ENCODE measurements at places on chromosomes 4 and X.

DNA sequence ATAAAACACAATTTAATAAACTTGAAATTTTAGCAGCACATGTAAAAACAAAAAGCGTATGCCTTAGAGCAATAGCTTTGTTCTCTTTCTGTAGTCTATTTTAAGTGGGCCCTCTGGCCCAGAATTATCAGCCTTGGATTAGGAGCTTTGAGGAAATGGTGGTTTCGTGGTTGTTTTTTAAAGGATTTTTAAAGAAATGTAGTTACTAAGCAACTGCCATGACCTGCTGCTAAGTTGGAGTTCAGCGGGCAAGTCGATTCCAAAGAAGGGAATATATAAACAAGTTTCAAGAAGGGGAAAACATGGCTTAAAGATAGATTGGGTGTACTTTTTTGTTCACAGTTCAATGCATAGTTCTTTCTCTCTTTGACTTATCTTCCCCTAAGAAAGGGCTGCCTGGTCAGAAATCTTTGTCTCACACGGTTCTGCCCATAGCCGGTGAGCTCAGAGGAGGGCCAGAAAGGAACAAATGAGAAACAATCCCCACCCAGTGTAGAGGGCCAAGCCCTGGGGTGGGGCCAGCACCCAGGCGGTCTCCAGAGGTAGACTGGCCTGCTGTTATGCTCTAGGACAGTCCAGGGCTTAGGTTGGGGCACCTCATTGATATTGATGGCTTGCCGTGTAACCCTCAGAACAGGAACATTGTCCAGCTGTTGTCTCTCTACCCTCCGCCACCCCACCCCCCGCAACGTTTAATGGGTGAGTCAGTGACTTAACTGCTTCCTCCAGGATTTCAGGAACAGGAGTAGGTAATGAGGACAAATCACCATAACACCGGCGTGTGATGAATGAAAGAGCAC lies 32.5 kb downstream of the DLG3 start:
- no peak for DNase-seq

- no peak for DNase-seq
Measured at GRCh38 chr4:118270492-118270891, 82.3 kb downstream of the PRSS12 start.

- DNase-seq, result no peak
Measured at GRCh38 chr4:140238351-140239056, 84.5 kb upstream of the MAML3 start.

DNA sequence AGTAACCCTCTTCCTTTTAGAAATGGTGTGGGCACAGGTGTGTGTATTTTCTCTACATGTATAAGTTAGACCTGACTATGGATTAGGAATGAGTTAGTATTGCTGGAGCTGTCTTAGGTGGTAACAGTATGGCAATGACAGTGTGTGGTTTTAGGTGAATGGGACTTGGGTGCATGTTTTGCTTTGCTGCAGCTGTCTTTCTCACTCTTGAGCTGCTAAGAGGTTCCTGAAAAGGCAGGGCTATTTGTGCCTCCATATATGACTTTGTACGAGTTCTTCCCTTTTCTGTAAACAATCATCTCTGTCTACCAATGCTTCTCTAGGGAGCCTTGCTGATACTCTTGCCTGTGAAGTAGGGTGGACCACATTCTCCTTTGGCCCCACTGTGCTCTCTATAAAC lies 234.8 kb upstream of the HHIP start:
- no peak for DNase-seq

DNA sequence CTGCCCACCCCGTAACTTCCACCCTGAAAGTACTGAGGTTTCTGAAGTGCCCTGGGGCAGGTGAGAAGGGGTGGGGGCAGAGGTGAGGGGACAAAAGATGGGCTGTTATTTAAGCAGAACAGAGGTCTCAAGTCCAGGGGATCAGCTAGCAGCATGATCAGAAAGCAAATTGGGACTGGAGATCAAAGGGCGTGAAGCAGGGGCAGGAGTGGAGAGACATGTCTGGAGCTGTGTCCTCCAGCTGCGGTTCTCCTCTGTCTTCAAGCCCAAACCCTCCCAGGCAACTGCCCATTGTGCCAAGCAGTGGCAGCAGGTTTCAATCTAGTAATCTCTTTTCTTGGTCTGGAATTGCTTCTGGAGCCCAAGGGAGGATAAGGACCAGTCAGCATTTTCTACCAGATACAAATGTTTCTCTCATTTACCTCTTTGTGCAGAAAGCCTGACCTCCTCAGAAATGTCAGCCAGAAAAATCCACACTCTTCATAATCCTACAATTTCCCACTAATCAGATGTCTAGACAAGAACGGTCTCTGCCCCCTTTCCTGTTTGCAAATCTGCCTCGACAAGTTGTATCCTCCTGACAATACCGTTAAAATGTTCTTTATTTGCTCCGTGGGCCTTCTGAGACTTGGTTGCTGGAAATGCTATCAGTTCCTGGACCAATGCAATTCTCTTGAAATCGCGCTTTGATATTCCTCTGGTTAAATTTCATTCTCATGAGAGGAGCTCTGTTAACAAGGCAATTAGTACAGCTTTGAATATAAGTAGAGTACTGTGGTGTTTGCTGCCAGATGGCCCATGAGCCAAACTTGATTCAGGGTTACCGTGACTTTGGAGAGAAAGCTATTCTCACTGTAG lies 23.2 kb upstream of the RASL11B start:
- no peak for DNase-seq

DNA sequence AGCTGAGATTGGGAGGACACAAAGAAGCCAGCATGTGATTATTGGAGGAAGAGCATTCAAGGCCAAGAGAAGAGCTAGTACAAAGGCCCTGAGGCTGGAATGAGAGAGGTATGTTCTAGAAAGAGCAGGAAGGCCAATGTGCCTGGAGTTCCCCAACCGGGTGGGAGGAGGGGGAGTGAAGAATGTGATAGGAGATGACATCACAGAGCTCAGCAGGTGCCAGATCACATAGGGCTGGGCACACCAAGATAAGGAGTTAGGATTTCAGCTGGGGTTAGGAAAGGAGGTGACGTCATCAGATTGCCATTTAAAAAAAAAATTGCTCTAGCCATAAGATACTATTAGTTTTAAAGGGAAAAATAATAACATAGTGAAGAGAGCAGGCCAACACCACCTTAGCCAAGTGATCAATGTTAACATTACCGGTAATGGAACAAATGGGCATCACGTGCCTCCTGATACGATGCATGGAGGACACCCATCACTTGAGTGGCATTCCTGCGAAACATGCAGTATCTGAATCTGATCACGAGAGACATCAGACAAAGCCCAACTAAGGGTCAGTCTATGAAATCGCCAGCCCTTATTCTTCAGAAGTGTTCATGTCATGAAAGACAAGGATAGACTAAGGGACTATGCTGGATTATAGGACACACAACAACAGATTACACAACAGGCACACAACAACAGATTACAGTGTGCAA lies 344.3 kb downstream of the BCOR start:
- DNase-seq, result no peak

GRCh38 chr4:67879486-67879885 lies 4.3 kb downstream of the TMPRSS11D start:
- DNase-seq, result no peak

DNA sequence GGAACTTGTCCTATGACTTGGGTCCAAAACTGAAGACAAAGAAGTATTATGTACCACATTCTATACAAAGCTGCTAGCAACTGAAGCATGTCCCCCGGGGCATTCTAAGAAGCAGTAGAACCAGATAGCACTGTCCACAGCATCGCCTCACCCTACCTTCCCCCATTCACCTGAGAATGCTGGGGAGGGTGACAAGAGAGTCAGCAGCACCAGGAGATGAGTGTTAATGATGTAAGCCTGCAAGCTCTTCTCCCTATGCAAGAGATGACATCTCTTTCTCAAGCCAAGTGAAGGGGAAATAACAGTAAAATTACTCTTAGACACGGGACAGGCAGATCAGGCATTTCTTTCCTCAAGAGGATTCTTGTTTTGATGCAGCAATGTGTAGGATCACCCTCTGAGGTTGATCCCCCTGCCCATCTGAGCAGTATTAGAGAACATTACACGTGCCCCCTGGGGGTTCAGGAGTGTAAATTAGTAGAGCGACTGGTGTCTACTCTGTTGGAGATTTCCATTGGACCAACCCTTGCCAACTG lies 13.9 kb upstream of the TLR1 start:
- DNase-seq, result no peak

DNA sequence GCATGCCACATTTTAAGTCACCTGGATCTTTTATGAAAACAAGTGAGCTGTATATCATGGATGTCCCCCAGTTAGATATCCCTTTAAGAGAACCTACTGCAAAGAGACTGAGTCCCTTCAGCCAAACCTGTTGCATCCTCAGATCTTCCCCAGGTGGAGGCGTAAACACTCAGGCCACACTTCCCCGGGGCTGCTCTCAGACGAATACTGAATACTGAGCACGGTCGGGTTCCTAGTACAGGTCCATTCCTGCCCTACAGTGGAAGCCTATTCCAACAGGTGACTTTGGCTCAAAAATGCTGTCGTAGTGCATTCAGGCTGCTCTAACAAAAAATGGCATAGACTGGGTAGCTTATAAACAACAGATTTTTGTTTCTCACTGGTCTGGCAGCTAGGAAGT lies 320.2 kb upstream of the CLNK start:
- no peak for DNase-seq

DNA sequence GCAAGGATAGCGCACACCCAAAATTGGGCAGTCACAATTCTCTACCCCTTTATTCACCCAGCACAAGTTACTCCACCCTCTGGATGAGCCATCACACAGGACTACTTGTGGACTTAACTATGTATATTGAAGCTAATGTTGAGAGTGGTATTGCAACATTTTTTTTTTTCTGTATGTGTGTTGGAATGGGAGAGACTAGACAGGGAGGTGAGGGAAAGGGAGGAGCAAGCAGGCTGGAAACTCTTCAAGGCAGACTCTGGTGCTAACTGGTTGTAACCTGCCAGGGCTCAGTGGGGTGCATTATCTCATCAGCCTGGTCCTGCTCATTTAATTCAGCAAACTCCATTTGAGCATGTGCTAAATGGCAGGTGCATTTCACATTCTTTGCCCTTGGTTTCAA lies 18.4 kb upstream of the CWH43 start:
- no peak for DNase-seq

DNA sequence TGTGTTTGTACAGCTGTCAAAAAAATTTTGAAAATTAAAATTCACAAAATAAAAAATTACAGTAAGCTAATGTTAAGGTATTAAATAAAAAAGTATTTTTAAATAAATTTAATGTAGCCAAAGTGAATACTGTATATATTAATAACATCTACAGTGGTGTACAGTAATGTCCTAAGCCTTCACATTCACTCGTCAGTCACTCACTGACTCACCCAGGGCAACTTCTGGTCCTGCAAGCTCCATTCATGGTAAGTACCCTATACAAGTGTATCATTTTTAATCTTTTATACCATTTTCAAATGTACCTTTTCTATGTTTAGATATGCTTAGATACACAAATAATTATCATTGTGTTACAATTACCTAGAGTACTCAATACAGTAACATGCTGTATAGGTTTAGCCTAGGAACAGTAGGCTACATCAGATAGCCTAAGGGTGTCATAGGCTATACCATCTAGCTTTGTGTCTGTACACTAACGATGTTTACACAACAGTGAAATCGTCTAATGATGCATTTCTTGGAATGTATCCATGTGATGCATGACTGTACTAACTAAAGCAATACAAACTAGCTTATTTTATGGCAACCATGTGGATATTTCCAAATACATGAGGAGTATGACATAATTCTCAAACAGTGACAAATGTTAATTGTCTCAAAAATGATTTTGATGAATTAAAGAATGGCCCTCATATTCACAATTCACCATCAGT lies 13.7 kb downstream of the DDX60 start:
- DNase-seq, result no peak

DNA sequence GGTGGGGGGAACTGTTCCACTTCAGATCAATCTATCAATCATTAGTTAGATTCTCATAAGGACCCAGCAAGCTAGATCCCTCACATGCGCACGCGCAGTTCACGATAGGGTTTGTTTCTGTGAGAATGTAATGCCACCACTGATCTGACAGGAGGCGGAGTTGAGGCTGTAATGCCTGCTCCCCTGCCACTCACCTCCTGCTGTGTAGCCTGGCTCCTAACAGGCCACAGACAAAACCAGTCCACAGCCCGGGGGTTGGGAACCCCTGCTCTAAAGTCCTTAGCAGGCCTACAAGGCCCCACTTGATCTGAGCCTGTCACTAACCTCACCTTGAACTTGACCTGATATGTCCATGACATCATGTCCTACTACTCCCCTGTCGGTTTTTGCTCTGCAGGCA lies 30.3 kb downstream of the ARL9 start:
- no peak for DNase-seq

DNA sequence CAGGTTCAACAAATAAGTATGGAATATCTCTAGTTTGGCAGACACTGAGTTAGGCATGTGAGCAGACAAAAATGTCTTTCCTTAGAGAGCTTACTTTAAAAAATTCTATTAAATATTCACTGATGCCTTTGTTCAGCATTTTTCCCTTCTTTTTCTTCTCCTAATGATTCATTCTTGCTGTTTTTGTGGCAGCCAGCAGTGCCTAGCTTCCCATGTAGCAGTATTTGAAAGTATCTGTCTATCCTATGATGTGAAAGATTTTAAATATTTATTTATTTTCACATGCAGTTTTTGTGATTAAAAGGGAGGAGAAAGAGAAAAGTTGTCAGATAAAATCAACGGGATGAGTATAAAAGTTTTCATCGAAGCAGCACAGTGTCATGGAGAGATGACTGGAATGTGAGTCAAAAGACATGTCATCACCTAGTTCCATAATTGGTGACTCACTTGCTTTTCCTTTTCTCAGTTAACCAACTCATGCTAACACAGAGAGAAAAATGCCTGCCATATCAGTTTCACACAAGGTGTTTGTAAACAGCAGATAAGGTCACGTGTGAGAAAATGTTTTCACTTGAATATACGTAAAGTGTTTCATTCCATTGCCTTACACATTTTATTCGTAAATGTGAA lies 69.8 kb downstream of the BMPR1B start:
- no peak for DNase-seq

- no peak for DNase-seq
Measured at GRCh38 chr4:57147335-57148060, 37.3 kb upstream of the IGFBP7 start.

GRCh38 chr4:176565049-176565448 lies 227.7 kb downstream of the VEGFC start:
- DNase-seq, result no peak

DNA sequence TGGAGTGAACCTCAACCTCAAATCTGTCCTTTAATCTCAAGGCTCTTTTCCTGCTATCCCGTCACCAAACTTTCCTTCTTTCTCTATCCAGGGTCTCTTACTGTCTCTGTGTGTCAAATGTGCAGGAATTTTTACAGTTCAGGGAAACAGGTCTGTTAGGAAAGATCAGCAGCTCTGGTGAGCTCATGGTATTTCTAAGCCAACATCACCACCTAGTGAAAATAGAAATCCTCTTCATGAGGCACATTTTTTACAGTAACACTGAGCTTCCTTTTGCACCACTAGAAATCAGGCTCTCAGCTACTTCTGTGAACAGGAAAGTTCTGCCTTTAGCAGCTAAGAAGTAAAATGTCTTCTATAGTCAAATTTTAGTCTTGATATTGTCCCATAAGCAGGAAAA lies 39.6 kb downstream of the NUDT11 start:
- no peak for DNase-seq
